ENCODE measurements at places on chromosomes 16 and 17.
A peak's percentile ranks its signal among the peaks of the same experiment; 100 is the strongest.

GRCh38 chr17:28957992-28958355 is 6.7 kb upstream of the PHF12 start:
- H3K27me3 ChIP-seq = no peaks in the 10 kb centered on the region
- DNase-seq = no peak
- no peak overlapping the region for H3K4me3 ChIP-seq
- H3K27ac ChIP-seq = no peak overlapping the region

DNA sequence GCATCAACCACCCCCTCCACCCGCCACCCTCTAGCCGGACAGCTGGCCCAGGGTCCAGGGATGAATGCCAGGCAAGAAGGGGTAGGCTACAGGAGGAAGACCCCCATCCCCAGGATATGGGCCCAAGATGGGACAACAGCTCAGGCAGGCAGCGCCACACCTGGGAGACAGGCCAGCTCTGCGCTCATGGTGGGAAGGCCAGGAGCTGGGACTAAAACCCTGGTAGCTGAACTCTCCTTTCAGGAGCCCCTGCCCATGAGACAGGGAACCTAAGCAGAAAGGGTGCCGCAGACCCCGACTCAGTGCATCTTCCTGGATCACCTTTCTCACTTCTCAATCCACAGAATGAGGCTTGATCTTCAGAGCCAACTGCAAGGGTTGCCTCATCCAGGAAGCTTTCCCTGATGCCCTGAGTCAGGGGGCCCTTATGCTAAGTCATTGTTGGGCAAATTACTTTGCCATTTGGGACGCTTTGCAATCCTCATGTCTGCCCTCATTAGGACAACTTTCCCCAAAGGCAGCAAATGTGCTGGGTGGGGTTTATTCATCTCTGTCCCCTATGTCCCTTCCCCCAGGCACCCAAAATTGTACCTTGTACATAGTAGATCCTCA is 9.0 kb downstream of the ZDHHC1 start:
- H3K36me3 ChIP-seq = no peaks in the 10 kb centered on the region
- no peak overlapping the region for H3K27ac ChIP-seq
- H3K4me3 ChIP-seq = no peak overlapping the region
- DNase-seq = no peak

- no peak for DNase-seq
- H3K27ac ChIP-seq = no peak overlapping the region
- no peak overlapping the region for H3K4me3 ChIP-seq
- no peaks in the 10 kb centered on the region for H3K27me3 ChIP-seq
- no peaks in the 10 kb centered on the region for H3K4me1 ChIP-seq
Measured at GRCh38 chr16:50038756-50039529, 13.9 kb downstream of the CNEP1R1 start.

DNA sequence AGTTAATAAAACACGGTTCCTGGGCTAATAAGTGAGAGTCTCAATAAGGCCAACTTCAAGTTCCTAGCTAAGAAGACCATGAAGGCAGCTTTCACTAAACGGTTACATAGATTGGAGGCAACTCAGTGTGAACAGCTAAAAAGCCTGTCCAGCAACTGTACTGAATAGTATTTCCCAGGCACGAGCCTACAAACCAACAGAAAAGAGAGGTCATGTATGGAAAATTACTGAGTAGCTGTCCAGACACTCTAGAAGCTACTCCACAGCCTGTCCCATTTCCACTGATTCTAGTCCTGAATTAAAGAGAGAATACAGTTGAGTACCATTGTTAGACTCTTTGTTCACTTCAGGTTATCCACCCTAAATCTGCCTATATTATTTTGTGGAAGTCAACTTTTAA is 36.5 kb upstream of the C17orf78 start:
- no peak overlapping the region for H3K4me3 ChIP-seq
- H3K27me3 ChIP-seq = no peaks in the 10 kb centered on the region
- no peak for DNase-seq
- H3K4me1 ChIP-seq = no peaks in the 10 kb centered on the region

DNA sequence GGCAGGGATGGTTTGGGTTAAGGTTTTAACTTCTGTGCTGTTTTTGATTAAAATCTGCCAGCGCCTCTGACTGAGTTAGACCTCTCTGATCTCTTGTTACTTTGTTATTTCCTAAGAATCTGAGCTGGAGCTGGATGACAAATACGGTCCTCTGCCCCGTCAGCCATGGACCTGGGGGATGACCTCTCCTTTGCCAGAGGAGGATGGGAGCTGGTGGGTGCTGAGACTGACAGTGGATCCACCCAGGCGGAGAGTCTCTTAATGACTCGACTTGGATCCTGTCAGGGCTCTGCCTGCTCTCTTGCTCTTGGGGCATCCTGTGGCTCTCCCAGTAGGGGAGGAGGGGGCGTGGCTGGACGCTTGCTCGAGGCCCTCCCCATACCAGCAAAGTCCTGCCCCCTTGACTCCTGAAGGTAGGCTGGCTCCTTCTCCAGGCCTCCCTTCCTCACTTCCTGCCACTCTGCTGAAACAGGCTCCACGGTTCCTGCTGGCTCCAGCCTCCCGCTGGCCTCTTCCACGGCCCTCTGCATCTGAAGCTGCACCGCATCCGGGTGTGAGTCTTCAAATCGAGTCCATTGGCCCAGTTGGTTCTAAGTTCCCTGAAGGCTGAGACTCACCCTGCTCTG is 24.8 kb upstream of the MAP3K14 start:
- no peak for DNase-seq
- H3K27me3 ChIP-seq = peaks cover 4% of the 10 kb centered on the region
- no peaks in the 10 kb centered on the region for H3K4me1 ChIP-seq
- H3K27ac ChIP-seq = no peak overlapping the region

DNA sequence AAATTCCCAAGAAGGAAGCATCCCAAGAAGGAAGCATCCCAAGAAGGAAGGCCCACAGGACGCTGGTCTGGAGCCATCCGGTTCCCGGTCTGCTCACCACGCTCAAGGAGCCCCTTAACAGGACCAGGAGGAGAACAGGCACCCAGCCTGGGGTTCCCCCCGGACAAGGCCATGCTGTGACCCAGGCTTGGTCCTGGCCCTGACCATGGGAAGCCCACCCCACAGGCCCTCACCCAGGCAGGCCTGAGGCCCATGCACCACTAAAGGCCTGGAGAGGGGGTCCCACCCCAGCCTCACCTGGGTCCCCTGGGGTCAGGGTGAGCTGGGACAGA is 340 bp upstream of the ENPP7 start:
- H3K4me1 ChIP-seq = peaks cover 6% of the 10 kb centered on the region
- H3K27me3 ChIP-seq = no peaks in the 10 kb centered on the region
- no peak overlapping the region for H3K4me3 ChIP-seq
- H3K27ac ChIP-seq = no peak overlapping the region
- no peak for DNase-seq
- H3K36me3 ChIP-seq = no peaks in the 10 kb centered on the region

DNA sequence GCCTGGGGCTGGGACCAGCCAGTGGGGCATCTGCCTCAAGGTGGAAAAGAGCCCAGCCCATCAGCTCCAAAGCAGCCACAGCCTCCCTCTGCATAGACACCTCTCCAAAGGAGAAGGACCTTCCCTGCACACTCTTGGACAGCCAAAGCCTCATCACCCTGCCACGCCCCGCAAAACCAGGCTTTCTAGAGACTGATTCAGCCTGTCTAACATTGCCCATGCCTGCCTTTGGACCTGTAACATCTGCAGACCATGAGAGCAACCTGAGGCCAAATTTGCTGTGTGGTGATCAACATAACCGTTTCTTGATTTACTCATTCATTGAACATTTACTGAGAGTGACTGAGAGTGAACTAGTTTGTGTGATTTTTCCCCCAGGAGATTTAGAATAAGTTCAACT is 219.7 kb upstream of the HSBP1 start:
- H3K36me3 ChIP-seq = no peaks in the 10 kb centered on the region
- no peak overlapping the region for H3K4me3 ChIP-seq
- H3K4me1 ChIP-seq = no peaks in the 10 kb centered on the region
- H3K27ac ChIP-seq = no peak overlapping the region
- no peak for DNase-seq
- H3K27me3 ChIP-seq = no peaks in the 10 kb centered on the region

DNA sequence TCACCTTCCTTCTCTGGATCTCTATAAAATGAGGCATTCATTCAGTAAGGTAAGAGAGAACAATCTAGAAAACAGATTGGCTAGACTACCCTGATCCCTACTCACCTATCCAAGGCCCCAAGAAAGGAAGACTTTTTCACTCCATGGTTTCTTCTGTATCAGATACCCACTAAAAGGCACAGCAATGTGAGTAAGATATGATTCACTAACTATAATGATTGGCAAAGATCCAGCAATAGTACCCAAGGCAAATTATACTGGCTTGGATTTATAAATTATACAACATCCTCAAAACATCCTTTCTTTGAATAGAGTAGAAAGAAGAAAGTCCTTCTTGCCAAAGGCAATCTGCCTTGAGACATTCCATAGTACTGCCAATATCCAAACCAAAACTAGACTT is 1432.0 kb upstream of the GOT2 start:
- H3K4me3 ChIP-seq = no peak overlapping the region
- no peaks in the 10 kb centered on the region for H3K4me1 ChIP-seq
- no peak overlapping the region for H3K27ac ChIP-seq
- no peaks in the 10 kb centered on the region for H3K27me3 ChIP-seq

DNA sequence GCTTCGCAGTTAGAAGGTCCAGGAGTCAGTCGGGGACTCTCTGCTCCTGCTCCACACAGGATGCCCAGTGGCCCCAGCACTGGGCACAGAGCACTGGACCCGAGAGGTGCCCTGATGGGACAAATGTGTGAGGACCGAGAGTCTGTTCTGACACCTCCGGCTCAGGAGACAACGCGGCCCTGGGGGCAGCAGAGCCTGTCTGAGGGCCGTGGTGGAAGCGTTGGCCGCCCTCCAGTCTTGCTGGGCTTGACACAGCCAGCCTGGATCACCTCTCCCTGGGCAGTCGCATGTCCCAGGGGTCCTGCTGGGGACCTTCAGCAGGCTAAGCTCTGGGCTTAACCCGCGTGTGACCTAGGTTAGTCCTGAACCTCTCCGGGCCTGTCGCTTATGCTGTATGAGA is 23.1 kb downstream of the LGALS9 start:
- H3K4me1 ChIP-seq = peaks cover 55% of the 10 kb centered on the region
- H3K27me3 ChIP-seq = no peaks in the 10 kb centered on the region
- H3K4me3 ChIP-seq = no peak overlapping the region
- DNase-seq = no peak
- H3K36me3 ChIP-seq = no peaks in the 10 kb centered on the region
- peak overlapping the region; percentile 93 for H3K27ac ChIP-seq

DNA sequence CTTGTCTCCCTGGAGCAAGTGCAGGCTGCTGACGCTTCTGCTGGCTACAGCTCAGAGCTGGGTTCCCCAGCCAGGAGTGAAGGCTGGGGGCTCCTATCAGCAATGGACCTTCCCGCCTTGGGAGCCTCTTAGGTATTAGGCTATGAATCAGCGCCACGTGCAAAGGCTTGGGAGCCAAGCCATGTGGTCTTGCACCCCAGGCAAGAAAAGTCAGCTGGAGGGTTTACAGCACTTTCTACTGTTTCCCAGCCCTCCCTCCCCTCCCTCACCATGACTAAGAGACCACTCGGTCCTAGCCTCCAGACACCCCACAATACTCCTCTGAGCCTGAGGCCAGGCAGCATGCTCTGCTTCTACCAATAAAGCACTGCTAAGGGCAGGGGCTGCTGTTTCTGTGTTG is 12.3 kb downstream of the EPX start:
- H3K27ac ChIP-seq = no peak overlapping the region
- DNase-seq = no peak

DNA sequence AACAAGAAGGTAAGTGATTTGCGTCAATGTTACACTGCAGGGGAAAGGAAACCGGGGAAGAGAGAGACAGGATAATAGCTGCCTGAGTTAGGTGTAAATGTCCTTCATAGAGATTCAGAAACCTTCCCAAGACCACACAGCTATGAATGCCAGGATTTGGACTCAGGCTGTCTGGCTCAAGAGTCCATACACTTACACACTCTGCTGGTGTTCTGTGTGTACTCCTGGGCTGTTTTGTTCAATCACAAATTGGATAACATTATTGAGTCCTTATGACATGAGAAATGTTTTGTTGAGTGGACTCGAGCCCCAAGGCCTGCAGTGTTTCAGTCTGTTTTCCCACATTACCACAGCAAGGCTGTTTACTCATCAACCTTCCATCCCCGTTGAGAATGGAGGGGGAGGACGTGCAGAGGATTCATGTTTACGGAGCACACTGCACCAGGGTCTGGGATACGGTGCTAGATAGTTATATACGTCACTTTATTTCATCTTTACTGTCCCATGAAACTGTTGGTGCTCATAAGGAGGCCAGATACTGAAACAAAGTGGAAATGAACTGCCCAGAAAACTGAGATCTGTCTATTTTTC is 450.8 kb downstream of the HAPSTR1 start:
- DNase-seq = no peak
- no peaks in the 10 kb centered on the region for H3K27me3 ChIP-seq
- no peaks in the 10 kb centered on the region for H3K4me1 ChIP-seq
- no peak overlapping the region for H3K4me3 ChIP-seq

GRCh38 chr17:60415146-60415545 is 7.1 kb upstream of the CHCT1 start:
- no peaks in the 10 kb centered on the region for H3K27me3 ChIP-seq
- H3K4me1 ChIP-seq = no peaks in the 10 kb centered on the region
- no peak overlapping the region for H3K27ac ChIP-seq
- no peak overlapping the region for H3K4me3 ChIP-seq
- no peak for DNase-seq

- no peaks in the 10 kb centered on the region for H3K27me3 ChIP-seq
- no peaks in the 10 kb centered on the region for H3K36me3 ChIP-seq
- H3K27ac ChIP-seq = no peak overlapping the region
- no peak for DNase-seq
- H3K4me1 ChIP-seq = no peaks in the 10 kb centered on the region
Measured at GRCh38 chr16:1036726-1037393, 35.7 kb upstream of the SSTR5 start.

GRCh38 chr17:32995416-32996045 is 3.9 kb downstream of the SPACA3 start:
- H3K4me3 ChIP-seq = no peak overlapping the region
- DNase-seq = no peak
- peaks cover 10% of the 10 kb centered on the region for H3K27me3 ChIP-seq
- no peak overlapping the region for H3K27ac ChIP-seq
- H3K4me1 ChIP-seq = no peaks in the 10 kb centered on the region
- H3K36me3 ChIP-seq = no peaks in the 10 kb centered on the region

- H3K27ac ChIP-seq = no peak overlapping the region
- H3K4me3 ChIP-seq = no peak overlapping the region
- H3K4me1 ChIP-seq = peaks cover 45% of the 10 kb centered on the region
- H3K27me3 ChIP-seq = no peaks in the 10 kb centered on the region
Measured at GRCh38 chr16:29977063-29977825, 3.6 kb downstream of the TAOK2 start.

DNA sequence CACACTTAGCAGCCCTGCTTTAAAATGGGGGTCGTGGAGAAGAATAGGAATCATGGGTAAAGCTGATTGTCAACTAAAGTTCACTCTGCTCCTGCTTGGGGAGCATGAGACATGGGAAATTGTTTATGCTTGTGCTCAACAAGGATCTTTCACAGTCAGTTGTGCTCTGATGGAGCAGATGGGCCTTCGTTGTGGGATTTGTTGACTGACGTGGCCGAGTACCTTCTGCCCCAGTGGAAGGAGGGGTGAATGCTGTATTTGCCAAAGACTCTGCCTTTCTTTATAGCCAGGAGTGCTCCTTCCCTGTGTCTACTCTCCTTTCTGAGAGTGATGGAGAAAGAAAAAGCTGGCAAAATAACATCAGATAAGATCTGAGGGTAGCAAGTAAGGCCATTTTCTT is 11.4 kb downstream of the ARSG start:
- DNase-seq = no peak
- peaks cover 27% of the 10 kb centered on the region for H3K4me1 ChIP-seq
- H3K27me3 ChIP-seq = no peaks in the 10 kb centered on the region

Measured in DND-41 (cell line).